IMR-90 (cell line): ENCODE measurements at places on chromosomes 5 and 9. TPM values are rescaled to one million over a fixed set of nuclear protein-coding genes. Genes with fewer than 3 reads are reported as not detected.

The ZBTB34 gene
- 2.7 and 3.9 TPM in 2 replicates for total RNA-seq

The IFNA21 gene
- not detected in 2 replicates for total RNA-seq

The STK32A gene
- under 0.01 and 0.18 TPM in 2 replicates for total RNA-seq

DNA sequence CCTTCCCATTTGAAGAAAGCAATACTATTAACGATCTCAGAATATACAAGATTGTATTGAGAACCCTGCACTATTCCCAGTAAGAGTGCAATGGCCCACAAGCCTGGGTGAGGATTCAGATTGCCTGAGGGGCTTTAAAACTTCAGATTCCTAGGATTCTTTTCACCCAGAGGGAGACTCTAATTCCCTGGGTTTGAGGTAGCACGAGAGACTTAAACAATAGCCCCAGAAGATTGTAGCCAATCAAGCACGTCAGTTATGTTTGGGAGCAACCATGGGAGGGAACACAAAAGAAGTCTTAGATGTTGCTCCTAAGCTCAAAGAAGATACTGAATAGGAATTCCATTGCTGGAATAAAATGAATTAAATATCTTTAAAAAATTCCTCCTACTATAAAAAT, 17.9 kb downstream of the MRPS27 start:
- DNase-seq: no peak

DNA sequence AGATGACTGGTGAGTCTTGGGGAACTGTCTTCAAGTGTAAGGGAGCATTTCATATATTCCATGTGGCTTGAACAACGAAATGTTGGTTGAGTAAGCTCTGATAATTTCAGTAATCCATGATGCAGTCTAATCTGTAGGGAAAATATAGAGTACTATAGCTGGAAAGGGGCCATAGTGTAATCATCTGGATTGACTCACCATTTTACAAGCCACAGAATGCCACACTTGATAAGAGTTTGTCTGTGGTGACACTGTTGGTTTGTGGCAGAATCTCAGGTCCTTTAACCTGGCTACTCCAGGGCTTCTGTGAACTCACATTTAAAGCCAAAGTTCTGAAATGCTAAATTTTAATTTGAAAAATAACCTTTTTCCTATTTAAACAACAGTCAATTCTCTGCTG, 16.3 kb upstream of the MAML1 start:
- peak; percentile 35 for DNase-seq

The AJM1 gene
- total RNA-seq: 0.18 and 0.28 TPM in 2 replicates

- DNase-seq: peak; percentile 76
Measured at GRCh38 chr5:178120607-178121357, 7.5 kb downstream of the N4BP3 start.

DNA sequence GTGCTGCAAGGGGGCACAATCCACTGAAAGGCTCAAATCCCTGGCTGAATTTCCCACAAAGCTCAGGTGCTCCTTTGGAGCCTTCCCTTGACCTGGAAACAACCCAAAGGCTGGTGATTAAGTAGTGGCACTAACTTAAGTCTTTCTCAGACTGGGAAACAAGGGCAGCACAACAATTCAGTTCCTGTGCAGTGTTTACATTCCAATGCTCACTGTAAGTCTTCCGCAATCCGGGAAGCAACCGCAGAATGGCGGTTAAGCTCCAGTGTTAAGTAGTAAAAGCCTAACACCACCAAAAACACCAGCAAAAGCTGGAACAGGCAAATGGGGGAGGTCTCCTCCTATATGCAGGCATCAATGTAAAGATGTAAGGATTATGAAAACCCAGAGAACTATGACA, 117.2 kb downstream of the TRPM3 start:
- peak; percentile 30 for DNase-seq

DNA sequence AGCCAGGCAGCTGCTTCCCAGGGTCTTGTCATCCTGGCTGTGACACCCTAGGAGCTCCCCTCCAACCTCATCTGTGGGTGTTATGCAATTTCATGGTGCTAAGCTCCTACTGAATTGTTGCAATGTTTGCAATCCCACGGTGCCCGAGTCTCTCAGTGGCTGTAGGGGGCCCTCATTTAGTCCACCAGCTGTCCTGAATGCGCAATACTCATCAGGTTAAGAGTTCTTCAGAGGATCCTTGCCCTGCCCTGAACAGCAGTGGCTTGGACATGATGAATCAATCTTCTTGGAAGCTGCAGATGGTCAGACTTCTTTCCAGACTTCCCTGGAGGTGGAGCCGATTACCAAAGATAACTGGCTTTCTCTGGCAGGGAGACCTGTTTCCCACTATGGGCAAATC, 584.1 kb downstream of the CCDC171 start:
- DNase-seq: peak; percentile 79

GRCh38 chr5:37668524-37669047, 171.3 kb downstream of the GDNF start:
- DNase-seq: peak; percentile 100

DNA sequence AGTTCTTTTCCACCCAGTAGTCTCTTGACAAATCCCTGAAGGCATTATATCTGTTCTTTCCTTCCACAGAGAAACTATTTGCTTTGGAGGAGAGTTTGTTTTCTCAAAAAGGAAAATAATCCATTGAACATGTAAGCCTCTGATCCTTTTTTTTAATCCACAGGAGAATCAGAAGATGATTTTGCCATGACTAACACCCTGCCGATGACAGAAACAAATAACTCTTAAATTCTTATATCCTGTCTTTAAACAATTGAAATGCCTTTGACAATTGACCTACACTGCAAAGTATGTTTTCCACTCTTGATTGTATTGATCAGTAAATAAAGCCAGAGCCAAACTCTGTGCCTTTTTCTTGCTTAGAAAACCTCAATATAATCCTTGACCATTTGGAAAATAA, 666.4 kb upstream of the CTNND2 start:
- DNase-seq: no peak

The S1PR3 gene
- 28.7 and 31.1 TPM in 2 replicates for total RNA-seq

The VCAN gene
- 158 and 159 TPM in 2 replicates for total RNA-seq

- DNase-seq: no peak
Measured at GRCh38 chr9:107528686-107529085, 39.1 kb upstream of the KLF4 start.

The FOXD4L6 gene
- total RNA-seq: not detected in 2 replicates

GRCh38 chr9:97773723-97774122, 76.6 kb upstream of the XPA start:
- DNase-seq: peak; percentile 37

DNA sequence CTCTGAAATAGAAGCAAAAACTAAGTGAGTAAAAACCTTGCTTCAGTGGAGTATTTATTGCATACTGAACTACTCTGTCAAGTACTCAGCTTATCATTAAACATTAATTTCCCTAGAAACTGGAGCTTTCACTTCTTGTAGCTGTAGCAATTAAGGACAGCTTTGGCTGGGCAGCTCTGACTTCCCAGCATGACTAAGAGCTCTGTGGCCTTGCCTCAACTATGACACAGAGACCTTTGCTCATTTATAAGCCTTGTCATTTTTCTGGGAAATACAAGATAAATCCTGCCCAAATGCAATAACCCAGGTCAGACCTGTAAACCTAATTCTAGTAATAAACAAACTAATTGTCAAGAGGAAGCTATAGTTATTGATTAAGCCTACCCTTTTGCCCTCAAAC, 65.4 kb upstream of the STK32A start:
- DNase-seq: peak; percentile 46

DNA sequence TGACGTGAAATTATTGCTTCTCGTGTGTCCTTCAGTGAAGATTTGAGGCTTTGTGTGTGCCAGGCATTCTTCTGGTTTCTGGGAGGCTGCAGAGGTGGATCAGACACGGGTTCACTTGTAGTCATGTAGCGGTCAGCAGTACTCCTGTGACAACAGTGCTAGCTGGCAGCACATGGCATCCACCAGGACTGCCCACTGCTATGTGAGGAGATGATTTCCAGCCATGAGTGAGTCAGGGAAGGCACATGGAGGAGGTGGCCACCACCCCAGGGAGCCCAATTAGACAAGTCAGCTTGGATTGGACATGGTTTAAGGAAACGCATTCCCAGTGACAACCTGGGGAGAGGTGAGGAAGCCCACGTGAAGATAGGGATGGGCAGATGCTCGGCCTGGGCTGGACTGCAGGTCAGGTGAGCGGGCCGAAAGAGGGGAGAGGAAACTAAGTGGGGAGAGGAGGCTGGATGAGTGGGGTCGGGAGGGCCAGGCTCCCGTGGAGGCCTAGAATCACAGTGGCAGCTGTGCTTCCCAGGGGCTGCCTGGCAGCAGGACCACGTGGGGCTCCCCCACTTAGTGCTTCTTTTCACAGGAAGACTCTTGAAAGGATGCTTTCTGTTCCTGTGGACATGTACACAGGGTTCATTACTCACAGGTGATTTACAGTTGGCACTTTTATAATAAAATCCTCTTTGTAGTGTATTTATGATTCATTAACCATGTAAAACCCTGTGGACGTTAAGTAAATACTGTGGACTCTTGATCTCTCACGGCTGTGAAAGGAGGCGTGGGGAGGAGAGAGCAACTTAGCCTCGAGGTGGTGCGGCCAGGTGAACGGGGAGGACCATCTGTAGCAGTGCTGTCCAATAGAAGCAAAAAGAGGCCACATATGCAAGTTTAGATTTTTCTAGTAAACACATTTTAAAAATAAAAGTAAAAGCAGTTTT, 80.0 kb upstream of the OTULINL start:
- DNase-seq: no peak

DNA sequence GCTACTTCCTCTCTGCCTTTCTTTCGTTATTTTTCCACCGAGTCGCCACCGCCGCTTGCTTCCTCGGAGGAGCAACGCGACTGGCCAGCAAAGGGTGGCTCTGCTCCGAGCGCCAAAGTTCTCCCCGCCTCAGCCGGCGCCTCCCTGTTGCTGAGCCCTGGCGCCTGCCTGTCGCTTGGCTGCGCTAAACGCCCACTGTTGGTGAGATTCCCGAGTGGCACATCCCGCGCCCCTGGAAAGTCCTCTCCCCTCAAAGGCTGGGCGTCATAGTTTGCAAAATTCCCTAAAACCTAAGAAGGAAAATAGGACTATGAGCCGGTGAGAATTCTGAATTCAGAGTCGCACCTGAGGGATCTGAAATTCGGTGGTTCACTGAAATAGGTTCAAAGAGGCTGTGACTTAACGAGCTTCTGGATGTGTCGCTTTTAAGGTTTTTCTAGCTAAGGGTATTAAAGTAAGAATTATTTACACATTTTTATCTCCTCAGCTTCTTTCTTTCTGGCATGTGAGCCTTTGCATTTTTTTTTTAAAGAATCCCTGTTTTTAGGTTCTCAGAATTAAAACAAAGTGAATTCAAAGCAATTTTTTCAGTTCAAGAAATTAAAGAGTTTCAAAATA, at the start of gene GRIN3A:
Gene GRIN3A (minus strand): TSS at position 82 of the 618 bp plus-strand sequence. CDS start 668 bp downstream, outside the sequence.
- DNase-seq: no peak

The GPR151 gene
- not detected in 2 replicates for total RNA-seq

The OSMR gene
- 38.9 and 41.6 TPM in 2 replicates for total RNA-seq

The ENG gene
- total RNA-seq: 3.6 and 4.2 TPM in 2 replicates

GRCh38 chr5:139849942-139850341, 54.3 kb downstream of the PSD2 start:
- DNase-seq: no peak

The TLX3 gene
- not detected in 2 replicates for total RNA-seq

- DNase-seq: no peak
Measured at GRCh38 chr9:289121-289520, 74.5 kb downstream of the DOCK8 start.
